ENCODE measurements at places on chromosomes 7 and 10. TPM values are rescaled to one million over a fixed set of nuclear protein-coding genes. Genes with fewer than 3 reads are reported as not detected.

DNA sequence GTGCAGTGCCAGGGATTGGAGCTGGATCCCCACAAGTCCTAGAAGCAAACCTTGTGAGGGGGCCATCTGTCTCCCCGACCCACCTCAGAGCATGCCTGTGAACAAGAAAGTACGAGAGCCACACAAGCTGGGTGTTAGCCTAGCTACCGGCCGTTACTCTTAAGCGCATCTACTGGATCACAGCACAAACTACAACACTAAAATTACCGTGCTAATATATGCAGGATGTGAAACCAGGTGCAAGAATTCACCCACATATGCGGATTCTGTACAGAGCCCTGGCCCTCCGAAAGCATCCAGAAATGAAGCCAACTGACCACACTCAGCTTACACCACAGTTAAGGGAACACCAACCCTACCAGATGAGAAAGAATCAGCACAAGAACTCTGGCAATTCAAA lies 16.0 kb upstream of the PRSS1 start:
- no peak for DNase-seq

DNA sequence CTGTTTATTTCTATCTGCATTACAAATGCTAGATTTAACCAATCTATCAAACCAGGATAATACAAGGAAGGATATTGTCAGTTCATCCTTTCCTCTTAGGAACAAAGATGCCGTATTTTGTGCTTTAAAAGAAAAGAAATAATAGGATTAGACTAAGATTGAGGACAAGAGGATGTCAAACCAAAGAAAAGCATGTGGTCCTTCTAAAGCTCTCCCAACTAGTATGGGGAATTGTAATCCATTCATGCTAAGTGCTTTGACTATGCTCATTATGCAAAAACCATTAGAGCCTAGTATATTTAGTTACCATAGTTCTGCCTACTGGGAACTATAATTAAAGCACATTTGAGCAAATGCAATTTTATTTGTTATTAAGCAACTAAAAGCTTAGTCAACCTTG lies 280.2 kb downstream of the GRM8 start:
- DNase-seq: no peak

GRCh38 chr7:132400561-132401142 lies 175.6 kb downstream of the PLXNA4 start:
- no peak for DNase-seq

INA gene
- not detected for total RNA-seq

DGKB gene
- total RNA-seq: 0.05 TPM

ANKRD22 gene
- total RNA-seq: 2.3 TPM

CLCN1 gene
- 0.47 TPM for total RNA-seq

All from HCT116 (cell line).